ENCODE measurements at places on chromosomes 4 and X. TPM values are rescaled to one million over a fixed set of nuclear protein-coding genes. Genes with fewer than 3 reads are reported as not detected.

DNA sequence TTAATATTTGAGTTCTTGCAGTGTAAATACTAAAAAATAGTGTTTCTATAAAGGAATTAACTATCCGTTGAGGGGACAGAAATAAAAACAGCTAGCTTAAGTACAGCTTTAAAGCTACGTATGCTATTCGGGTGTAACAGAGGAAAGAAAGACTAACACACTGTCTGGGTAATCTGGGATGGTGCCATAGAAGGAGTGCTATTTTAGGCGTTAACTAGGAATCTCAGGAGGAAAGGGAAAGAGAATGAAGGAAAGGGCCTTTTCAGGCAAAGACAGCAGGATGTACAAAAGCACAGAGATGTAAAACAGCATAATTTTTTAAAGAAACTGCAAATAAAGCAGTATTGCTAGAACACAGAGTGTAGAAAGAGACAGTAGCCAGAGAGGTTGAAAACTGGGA lies 161.8 kb downstream of the RAP1GDS1 start:
- no peak for DNase-seq

GRCh38 chr4:26076896-26077295 lies 162.9 kb downstream of the SMIM20 start:
- no peak for DNase-seq

- DNase-seq: no peak
Observed at GRCh38 chr4:1765409-1766072, 27.6 kb upstream of the FGFR3 start.

GRCh38 chr4:26992657-26993361 lies 132.2 kb downstream of the STIM2 start:
- no peak for DNase-seq

GRCh38 chr4:40228497-40229365 lies 31.9 kb downstream of the RHOH start:
- no peak for DNase-seq

- DNase-seq: no peak
Observed at GRCh38 chr4:38497121-38497520, 166.9 kb upstream of the KLF3 start.

- DNase-seq: no peak
Observed at GRCh38 chr4:177182166-177182565, 127.5 kb upstream of the NEIL3 start.

Gene PPAT
- 12.8 TPM for total RNA-seq

Gene UVSSA
- 20.9 TPM for total RNA-seq

Gene BEX1
- total RNA-seq: 6.0 TPM

Gene ITIH6
- 0.08 TPM for total RNA-seq
